ENCODE measurements at places on chromosomes 5 and 9. TPM values are rescaled to one million over a fixed set of nuclear protein-coding genes. Genes with fewer than 3 reads are reported as not detected.

The NEUROG1 gene
- not detected for total RNA-seq

The NR5A1 gene
- not detected for total RNA-seq

GRCh38 chr5:55387865-55388264 lies 80.1 kb downstream of the MTREX start:
- DNase-seq: no peak

GRCh38 chr5:142853682-142854081 lies 83.5 kb downstream of the ARHGAP26 start:
- no peak for DNase-seq

GRCh38 chr5:9898319-9898718 lies 268.2 kb upstream of the TAS2R1 start:
- DNase-seq: no peak

DNA sequence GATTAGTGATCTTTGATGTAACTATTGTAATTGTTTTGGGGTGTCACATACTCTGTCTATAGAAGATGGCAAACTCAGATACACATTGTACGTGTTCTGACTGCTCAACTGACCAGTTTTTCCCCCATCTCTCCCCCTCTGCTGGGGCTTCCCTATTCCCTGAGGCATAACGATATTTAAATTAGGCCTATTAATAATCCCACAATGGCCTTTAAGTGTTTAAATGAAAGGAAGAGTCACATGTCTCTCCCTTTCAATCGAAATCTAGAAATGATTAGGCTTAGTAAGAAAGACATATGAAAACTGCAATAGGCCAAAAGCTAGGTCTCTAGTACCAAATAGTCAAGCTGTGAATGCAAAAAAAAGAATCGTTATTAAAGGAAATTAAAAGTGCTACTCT lies 265.6 kb downstream of the TMEM232 start:
- no peak for DNase-seq

- no peak for DNase-seq
Observed at GRCh38 chr5:57002959-57003485, 51.1 kb upstream of the MIER3 start.

- DNase-seq: no peak
Observed at GRCh38 chr9:36138901-36139300, 2.4 kb downstream of the GLIPR2 start.

DNA sequence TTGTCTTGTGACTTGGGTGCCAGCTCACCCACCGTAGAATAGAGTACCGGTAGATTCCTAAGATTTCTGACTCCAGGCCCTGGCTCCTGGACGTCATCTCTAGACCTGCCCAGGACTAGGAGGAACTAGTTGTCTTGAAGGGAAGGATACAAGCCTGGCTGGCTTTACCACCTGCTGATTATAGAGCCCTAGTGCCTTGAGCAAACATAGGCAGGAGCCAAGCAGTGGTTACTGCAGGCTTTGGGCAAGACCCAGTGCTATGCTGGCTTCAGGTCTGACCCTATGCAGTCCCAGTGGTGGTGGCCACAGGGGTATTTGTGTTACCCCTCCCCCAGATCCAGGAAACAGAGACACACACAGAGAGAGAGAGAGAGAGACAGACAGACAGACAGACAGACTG lies 606.2 kb downstream of the PDE4D start:
- no peak for DNase-seq

- no peak for DNase-seq
Observed at GRCh38 chr9:26949637-26950069, 2.6 kb upstream of the PLAA start.

GRCh38 chr9:11141357-11141756 lies 528.6 kb upstream of the PTPRD start:
- DNase-seq: no peak

GRCh38 chr5:15440434-15440833 lies 59.5 kb upstream of the FBXL7 start:
- no peak for DNase-seq

DNA sequence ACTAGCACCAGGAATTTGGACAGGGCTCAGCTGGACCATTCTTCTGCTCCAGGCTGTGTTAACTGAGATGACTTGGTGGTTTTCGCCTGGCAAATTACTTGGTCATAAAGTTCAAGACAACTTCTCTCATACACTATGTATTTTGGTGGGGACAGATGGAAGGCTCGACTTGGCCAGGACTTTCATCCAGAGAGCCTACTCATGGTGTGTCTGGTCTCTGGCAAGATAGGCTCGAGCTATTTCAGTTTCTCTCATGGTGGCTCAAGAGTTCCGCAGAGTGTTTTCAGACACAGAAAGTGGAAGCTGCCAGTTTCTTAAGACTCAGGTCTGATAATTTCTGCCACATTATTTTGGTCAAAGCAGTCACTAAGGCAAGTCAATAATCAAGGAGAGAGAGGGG lies 135.6 kb downstream of the IRX2 start:
- no peak for DNase-seq
